ENCODE measurements at places on chromosomes 6 and 20.

GRCh38 chr20:56247954-56248782 lies at the start of gene MC3R:
Gene MC3R (plus strand): TSS chr20:56248732. CDS start chr20:56248844, 112 bp downstream.
- DNase-seq: peak; percentile 75

DNA sequence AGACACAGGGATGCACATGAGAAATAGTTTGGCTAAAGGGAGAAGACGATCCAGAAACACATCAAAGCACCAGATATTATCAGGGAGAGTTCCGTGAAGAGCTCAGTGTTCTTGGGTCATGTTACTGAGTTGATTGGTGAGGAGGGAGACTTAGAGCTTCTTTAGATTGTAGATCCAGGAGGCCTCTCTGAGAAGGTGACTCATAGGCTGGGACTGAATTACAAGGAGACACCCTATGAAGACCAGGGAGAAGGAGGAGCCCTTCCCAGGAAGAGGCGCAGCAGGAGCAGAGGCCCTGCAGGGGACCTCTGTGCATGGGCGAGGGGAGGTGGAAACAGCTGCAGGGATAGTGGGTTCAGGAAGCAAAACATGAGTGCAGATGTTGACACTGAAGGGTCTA lies 196.5 kb downstream of the SLC24A3 start:
- DNase-seq: no peak

DNA sequence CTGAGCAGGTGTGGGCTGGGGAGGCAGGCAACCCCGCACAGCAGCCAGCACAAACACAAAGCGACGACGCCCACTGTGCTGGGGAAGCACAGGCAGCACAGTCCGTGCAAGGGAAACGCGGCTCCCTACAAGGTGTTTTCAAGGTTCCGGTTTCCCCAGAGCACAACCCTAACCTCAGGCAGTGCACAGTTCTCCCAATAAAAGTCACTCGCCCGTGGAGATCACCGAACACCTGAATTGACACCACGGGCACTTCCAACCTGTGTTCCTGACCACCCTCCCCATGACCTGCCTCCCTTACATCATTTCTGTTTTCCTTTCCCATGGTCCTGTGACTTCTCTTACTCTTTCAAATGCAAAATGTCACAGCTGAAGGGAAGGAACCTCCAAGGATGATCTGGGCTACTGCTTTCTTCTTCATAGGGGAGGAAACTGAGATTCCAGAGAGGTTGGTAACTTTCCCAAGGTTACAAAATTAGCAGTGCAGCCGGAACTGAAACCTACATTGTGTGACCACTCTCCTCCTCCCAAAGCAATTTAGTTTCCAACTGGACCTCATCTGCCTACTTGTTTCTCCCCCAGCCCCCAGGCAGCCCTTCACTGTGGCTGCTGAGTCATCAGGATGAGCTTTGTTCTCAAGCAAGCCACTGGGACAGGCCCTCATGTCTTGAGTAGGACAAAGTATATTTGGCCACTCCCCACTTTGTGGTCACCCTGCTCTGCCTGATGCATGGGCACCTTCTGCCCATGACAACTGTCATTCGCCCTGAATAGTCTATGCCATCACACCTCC lies 125.3 kb downstream of the ATXN1 start:
- DNase-seq: peak; percentile 18

- DNase-seq: no peak
Measured at GRCh38 chr20:24627926-24628325, 158.5 kb downstream of the SYNDIG1 start.

GRCh38 chr6:15338476-15338875 lies 92.6 kb downstream of the JARID2 start:
- no peak for DNase-seq

DNA sequence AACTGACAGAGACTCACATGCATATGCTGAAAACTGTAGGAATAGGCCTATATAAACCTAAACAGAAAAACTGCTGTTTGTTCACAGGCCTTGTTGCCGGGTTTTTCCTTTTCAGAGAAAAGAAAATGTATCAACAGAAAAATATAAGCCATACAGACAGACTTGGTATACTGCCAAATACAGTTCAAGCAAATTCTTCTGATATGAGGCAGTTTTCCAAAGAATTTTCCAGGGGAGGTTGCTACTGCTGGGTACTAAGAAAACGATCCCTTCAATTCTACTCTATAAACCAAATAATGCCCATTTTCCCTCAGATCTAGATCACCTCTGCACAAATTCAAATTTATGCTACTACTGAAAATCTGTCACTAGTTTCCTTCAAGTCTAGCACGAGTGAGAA lies 59.4 kb downstream of the ME1 start:
- DNase-seq: no peak

GRCh38 chr20:63564036-63564810 lies 9.8 kb downstream of the HELZ2 start:
- DNase-seq: no peak

DNA sequence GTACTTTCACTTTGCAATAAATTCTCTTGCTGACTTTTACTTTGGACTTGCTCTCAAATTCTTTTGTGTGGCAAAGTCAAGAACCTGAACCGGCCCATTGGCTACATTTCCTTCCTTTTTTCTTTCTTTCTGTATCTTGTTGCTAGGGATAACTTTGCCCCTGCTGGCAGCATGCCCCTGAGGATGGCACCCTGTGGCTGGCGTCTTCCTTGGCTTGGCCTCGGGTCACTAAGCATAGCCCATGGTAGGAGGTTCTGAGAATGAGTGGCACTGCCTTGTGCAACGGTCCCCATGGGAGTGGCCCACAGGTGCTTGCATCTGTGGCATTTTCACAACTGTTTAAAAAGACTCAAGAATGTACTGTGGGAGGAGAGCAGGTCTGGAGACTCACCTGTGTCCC lies 14.0 kb upstream of the HLA-F start:
- DNase-seq: no peak

GRCh38 chr6:37077905-37078296 lies 72.4 kb downstream of the FGD2 start:
- peak; percentile 40 for DNase-seq

DNA sequence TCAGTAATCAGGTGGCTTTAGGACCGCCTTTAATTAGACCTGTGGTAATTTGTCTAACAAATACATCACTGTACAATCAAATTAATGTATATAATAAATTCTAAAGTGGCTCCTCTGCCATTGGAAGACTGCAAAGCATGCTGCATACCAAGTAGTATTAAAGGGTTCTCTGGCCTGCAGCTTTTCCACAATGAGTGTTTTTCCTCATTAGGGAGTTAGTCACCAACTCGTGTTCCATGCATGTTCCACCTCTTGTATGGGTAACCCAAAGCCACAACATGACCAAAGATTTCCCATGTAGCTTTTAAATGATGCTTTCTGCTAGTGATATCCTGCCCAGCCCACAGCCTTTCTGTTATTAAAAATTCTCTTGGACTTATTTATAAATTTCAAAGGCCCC lies 218.7 kb downstream of the FUT9 start:
- no peak for DNase-seq

DNA sequence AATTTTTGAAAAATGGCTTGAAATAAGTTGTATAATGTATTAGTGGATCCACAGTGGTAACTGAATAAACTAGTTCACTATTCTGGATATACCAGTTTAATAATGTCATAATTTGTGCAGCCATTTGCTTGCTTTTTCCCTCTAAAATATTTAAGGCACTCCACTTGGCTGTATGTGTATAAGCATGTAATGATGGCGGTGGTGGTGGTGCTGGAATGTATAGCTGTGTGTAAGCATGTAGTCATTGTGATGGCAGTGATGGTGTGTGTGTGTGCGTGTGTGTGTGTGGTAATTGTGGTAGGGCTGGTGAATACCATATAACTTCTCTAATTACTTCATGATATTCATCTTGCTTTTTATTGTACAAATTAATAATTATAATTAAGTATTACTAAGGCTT lies 89.2 kb upstream of the HIVEP1 start:
- no peak for DNase-seq

DNA sequence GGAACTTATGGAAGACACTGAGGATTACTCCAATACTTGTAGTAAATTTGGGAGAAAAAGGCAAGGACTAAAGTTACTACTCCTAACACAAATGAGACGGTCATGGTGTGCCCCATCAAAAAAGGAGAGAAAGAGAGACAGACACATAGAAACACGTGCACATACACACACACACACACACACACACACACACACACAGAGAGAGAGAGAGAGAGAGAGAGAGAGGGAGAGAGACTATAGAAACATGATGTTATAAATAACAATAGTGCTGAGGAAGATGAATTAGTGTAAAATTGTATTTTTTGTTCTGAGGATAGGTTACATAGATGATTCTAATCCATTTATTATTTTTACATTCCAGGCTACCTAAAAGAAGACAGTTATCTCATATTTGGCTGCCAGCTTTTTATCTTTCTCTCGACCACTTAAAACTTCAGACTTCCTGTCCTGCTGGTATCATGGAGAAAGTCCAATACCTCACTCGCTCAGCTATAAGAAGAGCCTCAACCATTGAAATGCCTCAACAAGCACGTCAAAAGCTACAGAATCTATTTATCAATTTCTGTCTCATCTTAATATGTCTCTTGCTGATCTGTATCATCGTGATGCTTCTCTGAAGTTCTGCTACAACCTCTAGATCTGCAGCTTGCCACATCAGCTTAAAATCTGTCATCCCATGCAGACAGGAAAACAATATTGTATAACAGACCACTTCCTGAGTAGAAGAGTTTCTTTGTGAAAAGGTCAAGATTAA lies 10.5 kb downstream of the PLN start:
- DNase-seq: no peak

GRCh38 chr6:157962601-157963302 lies 18.9 kb upstream of the SYNJ2 start:
- DNase-seq: no peak

GRCh38 chr6:164990901-164991300 lies 318.5 kb downstream of the C6orf118 start:
- DNase-seq: no peak

DNA sequence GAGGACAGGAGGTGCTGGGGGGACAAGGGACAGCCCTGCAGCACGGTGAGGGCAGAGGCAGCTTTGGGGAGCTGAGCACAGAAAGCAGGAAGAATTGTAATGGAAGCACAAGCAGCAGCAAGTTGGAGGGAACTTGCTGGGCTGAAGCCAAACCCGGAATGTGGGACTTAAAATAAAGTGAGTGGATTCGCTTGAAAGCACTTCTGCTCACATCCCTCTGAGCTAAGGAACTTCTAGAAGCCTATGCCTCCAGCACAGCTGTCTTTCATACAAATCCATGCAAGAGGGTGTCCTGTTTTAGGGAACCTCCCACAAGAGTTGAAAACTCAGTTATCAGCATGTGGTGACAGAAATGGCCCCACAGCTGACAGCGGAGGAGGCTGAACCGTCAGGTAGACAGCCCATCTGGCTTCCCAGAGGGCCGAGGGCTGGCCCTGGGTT lies 71.4 kb upstream of the MLN start:
- no peak for DNase-seq

GRCh38 chr6:29295181-29295585 lies 6.3 kb upstream of the OR14J1 start:
- no peak for DNase-seq

DNA sequence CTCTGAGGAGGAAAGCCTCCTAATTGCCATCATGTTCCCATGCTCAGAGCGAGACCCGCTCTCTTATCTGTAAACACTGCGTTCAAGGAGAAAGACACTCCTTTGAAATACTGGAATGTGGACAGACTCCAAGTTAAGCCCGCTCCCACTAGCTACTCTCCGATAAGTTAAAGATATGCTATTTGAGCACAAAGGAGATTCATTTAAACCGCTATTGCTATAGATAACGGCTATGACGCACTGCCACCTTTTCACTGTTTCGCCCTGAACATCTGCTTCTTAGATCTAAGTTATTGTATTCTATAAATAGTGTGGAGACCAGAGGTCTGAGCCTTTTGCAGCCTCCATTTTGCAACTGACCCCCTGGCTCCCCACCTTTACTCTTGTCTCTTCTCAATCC lies 82.3 kb downstream of the GPX5 start:
- DNase-seq: no peak

GRCh38 chr6:43870660-43871061 lies 100.7 kb downstream of the VEGFA start:
- DNase-seq: no peak

- no peak for DNase-seq
Measured at GRCh38 chr6:1995636-1996035, 249.8 kb downstream of the GMDS start.

DNA sequence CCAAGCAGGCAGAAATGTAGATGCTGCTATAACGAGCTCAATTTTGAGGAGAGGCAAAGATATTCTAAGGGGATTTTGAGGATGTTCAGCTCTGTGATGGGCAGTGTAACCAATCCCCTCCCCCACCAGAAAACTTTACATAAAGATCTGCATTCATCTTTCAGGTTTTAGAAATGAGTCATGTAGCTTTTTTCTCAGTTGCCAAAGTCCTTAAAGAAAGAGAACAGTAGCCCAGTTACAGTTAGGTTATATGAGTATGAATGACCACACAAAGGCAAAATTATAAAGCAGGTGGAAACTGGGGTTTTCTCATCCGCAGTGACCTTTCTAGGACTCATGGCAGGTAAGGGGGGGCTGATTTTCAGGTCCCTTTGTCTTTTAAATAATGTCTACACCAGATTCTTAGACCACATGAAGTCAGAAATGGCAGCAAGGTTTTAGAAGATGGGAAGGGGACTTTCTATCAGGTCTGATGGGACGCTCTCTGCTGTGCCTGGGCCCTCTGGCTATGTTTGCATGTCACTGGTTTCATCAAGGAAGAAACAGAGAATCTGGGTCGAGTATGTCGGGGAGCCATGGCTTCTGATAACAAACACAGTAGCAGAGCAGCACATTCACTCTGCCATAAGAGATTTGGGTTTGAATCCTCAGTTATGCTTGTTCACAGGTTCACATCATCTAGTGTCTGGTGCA lies 94.7 kb downstream of the CLIC5 start:
- no peak for DNase-seq

- peak; percentile 13 for DNase-seq
Measured at GRCh38 chr6:130282234-130282995, 59.7 kb upstream of the SAMD3 start.

DNA sequence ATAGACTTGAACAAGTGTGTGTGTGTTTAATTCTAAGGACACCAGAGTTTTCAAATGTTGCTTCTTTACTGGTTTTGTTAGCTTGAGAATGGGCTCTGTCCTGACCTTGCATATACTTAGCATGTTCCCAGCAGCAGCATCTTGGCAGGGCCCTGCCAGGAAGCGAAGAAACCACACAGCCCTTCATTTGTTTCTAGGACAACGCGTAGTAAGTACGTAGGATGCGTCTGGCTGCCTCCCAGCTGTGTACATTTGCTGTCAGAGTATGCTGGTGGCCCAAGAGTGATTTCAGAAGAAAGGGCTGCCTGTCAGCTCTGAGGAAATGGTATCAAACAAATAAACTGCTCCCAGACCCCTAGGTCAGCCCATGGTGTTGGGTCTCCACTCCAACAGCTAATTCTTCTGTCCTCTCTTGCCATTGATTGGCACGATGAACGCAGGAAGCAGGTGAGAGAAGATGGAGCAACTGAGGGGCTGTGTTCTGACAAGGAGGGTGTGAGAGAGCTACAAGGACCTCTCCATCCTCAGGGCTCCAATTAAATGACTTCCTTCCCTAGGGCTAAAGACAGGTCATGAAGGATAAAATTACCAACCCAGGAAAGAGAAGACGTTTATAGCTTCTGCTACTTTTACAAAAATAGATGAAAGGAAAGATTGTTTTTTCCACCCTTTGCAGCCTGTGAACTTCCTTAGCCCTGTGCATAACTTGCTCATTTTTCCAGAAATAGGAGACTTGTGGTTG lies 55.9 kb upstream of the HDDC2 start:
- no peak for DNase-seq

Measured in RWPE1 (cell line).